ENCODE measurements at places on chromosomes 4 and X.

DNA sequence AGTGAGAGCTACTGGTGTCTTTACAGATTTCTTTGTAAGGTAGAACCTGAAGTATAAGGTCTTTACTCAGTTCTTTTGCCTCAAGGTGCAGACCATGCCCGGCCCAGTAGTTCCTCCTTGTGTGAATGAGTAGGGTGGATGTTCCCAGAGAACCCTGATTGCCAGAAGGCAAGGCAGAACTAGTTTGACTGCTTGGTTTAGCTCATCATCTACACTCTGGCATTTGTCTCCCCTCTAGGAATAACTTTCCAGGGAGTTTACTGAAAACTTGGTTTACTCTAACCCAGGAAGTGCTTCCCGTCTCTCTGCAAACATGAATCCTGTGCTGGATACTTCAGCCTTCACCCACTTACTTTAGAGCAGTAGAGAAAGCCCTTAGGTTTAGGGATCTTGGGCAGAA lies 29.1 kb downstream of the MCUB start:
- no peak for DNase-seq

DNA sequence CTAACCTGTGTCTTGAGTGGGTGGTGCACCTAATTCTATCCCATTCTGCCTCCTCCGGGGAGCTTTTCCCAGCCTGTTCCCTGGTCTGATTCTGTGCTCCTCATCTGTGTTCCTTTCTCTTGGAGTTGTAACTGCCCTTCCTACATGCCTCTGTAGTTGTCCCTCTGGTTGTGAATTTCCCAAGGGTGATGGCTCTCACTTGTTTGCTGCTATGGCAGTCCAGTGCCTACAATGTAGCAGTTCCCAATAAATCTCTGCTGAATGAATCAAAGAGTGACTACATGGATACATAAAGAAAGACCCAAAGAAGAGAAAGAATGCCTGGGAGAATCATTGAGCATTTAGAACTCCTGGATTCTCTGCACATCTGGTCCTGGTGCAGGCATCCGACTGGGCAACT lies 141.6 kb downstream of the HS3ST1 start:
- no peak for DNase-seq

GRCh38 chrX:48752498-48752897 lies 9.0 kb upstream of the GLOD5 start:
- no peak for DNase-seq

GRCh38 chr4:162497564-162498167 lies 333.9 kb upstream of the FSTL5 start:
- DNase-seq: peak; percentile 22

DNA sequence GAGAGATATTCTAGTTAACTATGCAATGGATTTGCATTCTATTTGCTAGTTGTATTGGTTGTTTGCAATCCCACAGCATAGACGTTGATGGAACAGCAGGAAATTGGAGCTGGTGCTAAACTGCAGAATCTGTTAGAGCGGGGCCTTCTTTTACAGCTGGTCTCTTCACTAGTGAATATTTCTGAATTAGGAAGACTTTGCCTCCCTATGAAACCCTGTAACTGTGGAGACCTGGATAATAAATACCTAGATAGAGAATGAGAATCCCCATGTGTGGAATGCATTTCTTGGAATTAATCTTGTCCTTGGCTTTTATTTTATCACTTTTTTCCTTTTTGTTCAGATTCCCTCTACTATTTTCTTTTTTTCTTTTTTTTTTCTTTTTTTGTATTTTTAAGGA lies 109.7 kb downstream of the SHROOM3 start:
- DNase-seq: peak; percentile 62

- no peak for DNase-seq
Measured at GRCh38 chrX:40120838-40121580, 23.3 kb upstream of the BCOR start.

- peak; percentile 75 for DNase-seq
Measured at GRCh38 chr4:85968945-85969819, 390.7 kb downstream of the MAPK10 start.

DNA sequence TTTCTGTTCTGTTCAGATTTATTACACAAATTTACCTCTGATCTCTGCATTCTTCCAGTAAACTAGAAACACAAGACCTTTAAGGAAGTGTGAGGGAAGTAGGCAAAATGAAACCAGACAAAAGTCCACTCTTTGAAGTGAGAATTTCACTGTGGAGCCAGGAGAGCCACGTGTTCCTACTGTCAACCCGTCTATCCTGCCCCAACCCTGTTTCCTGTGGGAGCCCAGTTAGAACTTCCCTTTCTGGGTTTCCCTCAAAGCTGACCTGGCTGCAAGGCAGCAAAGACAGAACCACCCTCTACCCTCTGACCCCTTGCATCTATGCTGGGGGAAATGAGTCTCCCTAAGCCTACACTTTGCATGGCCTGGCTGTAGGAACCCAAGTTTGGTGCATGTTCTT lies 40.0 kb downstream of the TMEM144 start:
- no peak for DNase-seq

DNA sequence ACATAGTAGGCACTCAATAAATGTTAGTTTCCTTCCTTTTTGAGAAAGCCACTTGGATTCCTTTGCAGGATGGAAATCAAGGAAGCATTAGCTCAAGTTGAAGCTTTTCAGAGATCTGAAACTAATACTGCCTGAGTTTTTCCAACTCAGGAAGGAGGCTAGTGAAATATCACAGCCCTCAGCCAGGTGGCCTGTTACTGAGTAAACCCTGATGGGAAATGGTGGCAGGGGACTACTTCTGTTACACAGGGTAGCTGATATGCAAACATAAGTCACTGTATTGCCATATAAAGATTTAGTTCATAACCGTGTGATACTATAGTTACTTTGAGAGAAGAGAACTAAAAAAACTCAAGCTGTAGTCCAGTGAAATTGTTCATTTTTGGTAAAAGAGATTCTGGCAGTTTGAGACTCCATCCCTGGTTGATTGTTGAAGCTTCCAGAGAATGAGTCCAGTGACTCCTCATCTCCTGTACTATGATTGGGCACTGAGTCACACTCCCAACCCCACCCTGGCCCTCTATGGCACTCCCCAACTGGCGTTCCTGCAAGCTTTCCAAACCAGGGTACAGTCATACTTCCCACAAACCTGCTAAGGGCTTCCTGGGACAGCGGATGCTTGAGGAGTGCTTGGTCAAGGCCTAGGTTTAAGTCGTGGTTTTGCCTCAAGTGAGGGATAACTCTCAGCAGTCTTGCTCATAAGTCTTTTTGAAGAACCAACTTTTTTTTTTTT lies 81.8 kb downstream of the MID1IP1 start:
- no peak for DNase-seq

DNA sequence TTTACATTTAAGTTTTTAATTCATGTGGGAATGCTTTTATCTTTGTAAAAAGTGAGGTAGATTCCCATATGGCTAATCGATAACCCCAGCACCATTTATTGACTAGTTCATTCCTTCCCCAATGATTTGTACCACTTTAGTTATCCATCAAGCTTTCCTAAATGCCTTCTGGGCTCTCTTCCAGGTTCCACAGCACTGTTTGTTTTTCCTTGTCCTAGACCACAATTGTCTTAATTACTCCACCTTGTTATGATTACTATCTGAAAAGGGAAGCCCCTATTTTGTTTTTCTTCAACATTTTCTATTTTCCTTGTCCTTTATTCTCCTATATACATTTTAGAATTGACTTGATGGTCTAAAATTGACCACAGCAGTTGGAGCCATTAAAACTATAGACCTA lies 48.5 kb upstream of the GPRIN3 start:
- no peak for DNase-seq

- no peak for DNase-seq
Measured at GRCh38 chrX:20189171-20189570, 47.5 kb upstream of the EIF1AX start.

GRCh38 chrX:81263059-81263458 lies 61.2 kb downstream of the SH3BGRL start:
- no peak for DNase-seq

- no peak for DNase-seq
Measured at GRCh38 chr4:159097785-159098184, 5.1 kb upstream of the RAPGEF2 start.

DNA sequence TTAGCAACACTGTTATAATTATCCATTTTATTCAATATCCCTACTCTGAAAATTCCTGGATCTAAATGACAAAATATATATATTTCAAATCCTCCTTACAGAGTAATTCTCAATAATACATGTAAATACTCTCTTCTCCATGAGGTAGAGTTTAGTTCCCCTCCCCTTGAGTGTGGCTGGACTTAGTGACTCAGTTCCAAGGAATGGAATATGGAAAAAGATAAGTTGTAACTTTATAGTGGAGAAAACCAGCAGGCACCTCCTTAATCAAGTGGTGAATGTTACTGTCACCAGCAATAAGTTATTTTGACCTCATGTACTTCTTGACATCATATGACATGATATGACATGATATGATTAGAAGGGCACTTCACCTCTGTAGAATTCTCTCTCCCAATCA lies 302.0 kb downstream of the RAB28 start:
- DNase-seq: no peak

DNA sequence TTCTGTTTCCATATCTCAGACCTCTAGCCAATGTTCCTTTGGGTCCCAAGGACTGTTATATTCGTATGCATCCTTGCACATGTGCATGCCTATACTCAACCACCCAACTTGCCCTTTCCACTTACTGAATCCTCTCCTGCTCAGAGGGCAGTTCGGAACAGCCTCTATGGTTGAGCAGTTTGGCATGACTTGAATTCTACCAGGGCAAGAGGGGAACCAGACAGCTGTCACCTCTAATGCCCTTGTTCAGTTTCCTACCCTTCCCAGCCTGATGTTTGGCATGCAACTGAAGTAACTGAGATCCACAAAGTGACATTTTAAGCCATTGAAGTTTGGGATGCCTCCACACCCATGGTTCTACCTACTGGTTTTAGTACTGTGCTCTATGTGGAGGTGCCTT lies 17.5 kb downstream of the DRP2 start:
- DNase-seq: no peak

DNA sequence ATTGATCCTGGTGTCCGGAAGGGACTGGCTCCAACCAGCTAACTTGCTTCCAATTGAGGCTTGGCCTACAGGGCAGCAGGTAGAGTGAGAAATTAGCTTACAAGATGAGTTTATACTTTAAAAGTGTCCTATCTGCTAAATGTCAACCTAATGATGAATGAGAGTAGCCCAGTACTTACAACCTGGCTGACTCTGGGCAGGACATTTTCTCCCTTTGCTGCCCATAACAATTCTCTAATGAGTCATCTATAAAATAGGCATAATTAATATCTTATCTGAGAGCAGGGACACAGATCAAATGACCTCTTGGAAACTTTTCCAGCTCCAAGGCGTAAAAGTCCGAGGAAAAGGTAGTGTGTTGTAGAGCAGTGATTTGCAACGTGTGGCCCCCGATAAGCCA lies 398.4 kb upstream of the BOD1L1 start:
- DNase-seq: no peak

DNA sequence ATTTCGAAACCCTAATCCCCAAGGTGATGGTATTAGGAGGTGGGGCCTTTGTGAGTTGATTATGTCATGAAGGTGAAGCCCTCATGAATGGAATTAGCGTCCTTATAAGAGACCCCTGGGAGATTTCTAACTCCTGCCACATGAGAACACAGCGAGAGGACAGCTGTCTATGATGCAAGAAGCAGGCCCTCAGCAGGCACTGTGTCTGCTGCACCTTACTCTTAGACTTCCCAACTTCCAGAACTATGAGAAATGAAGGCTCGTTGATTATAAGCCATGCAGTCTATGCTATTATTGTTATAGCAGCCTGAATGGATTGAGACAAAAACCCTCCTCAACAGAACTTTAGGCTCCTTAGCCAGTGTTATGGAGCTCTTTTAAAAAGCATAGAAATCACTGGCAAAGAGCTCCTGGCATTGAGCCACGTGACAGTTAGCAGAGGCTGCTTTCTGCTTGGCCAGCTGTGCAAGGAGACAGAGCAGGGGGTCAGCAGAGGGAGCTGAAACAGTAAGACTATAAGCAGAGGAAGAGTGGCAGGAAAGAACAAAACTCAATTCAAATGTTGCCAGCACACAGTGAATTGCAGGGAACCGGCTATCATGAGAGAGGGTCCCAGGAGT lies 219.2 kb upstream of the FAT1 start:
- peak; percentile 73 for DNase-seq

GRCh38 chr4:17964576-17964975 lies 57.0 kb downstream of the LCORL start:
- no peak for DNase-seq

GRCh38 chr4:180372691-180373090 lies 1870.5 kb upstream of the TENM3 start:
- DNase-seq: no peak

DNA sequence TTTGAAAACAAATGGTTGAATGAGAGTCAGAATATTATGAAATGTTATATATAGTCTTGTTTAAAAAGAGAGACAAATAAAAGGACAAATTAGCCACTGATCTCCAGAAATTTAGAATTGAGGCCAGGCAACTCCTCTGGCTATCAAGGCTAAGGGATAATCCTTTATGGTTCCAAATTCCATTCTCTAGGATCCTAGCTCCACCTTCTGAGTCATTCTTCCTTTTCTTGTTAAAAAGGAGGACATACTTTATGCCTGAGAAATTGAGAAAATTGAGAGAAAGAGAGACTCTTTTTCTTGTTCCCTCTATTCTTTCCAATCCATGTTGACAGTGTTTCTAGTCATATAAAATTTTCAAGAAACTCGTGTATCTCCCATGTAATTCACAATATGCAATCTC lies 1299.5 kb downstream of the FSTL5 start:
- DNase-seq: no peak

DNA sequence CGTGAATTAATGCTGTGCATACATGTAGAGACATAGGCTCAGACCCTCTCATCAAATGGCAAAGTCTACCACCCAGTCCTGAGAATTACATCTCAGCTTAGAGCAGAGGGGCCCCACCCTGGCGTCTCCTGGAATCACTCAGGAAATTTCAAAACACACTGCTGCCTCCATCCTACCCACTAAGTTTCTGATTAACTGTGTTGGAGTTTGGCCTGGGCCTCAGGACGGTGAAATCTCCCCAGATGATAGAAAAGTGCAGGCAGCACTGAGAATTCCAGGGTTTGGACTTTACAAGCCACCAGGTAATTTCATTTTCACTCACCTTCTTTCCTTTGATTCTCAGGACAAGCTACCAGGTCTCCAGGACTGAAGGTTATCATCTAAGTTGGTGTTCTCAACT lies 3.3 kb upstream of the FAM9C start:
- DNase-seq: no peak

DNA sequence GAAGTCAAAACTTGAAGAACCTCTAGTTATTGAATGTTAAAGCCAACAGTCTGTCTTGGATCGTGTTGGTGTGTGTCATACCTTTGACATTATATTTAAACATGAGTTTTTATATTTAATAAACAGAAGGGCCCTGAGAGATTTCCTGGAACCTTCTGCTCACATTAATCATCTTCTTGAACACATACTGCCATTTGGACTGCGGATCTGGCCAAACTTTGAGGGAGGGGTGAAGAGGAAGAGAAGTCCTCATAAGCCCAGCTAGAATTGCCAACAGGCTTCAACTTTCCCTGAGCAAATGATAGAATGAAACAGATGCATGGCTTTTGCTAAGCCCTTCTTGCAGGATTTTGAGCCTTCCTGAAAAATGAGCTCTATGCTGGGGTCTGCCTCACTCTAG lies 27.4 kb downstream of the CCKAR start:
- DNase-seq: no peak

GRCh38 chrX:124232523-124233201 lies 99.8 kb upstream of the TEX13D start:
- no peak for DNase-seq
